ENCODE measurements at places on chromosomes 5 and 9.

DNA sequence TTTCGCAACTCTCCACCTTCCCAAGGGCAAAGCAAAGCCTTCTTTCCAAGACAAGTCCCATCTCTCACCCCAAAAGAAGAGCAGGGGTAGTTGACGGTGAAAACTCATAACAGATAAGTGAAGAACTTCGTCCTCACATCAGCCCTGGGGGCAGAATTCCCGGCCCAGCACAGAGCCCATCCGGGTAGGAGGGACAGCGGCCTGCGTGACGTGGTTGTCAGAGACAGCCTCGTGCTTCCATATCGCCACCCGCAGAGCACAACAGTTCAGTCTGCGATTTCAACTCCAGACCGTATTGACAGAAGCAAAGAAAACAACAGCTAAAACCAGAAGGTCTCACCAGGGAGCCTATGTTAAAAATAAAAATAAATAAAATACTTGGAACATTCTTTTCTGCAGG, 273.2 kb downstream of the SYK start:
- no peak for DNase-seq

- no peak for DNase-seq
Observed at GRCh38 chr9:71822935-71823334, 54.6 kb upstream of the CEMIP2 start.

GRCh38 chr5:40654377-40654991, 25.2 kb upstream of the PTGER4 start:
- no peak for DNase-seq

DNA sequence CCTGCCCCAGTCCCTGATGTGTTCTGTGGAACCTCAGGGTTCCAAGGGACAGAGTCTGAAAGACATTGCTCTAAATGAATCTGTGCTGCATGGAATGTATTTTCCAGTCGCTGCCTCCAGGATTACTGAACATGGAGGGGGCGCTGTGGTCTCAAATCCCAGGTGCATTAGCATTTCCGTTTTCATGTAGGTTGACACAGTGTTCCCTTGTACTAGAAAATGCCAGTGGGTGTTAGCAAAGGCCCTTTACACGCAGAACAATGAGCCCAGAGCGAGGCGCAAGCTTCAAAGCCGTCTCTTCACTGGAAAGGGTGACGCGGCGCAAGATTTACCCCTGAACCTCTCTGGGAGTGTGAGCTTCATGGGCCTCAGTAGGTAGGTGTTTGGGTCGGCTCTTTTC, 308.3 kb downstream of the SLIT3 start:
- DNase-seq, result no peak

DNA sequence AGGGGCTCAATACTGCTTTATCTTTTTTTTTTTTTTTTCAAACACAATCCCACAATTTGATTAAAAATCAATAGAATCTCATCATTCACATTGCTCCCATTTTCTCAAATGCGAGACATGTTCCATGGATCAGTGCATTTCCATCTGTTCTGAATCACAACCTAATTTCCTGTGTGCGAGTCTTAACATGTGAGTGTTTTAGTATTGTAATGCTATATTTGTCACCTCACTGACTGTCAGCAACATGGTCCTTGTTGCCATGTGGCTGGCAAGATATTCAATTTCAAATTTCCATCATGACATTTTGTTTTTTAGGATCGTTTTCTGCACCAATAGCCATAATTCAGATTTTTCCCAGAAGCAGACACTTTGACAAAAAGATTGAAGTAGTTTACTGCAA, 233.2 kb upstream of the PRDM9 start:
- DNase-seq, result no peak

- DNase-seq, result no peak
Observed at GRCh38 chr5:32301891-32302290, 10.8 kb downstream of the MTMR12 start.
